ENCODE measurements at places on chromosomes 6 and 20.
A peak's percentile ranks its signal among the peaks of the same experiment; 100 is the strongest.

DNA sequence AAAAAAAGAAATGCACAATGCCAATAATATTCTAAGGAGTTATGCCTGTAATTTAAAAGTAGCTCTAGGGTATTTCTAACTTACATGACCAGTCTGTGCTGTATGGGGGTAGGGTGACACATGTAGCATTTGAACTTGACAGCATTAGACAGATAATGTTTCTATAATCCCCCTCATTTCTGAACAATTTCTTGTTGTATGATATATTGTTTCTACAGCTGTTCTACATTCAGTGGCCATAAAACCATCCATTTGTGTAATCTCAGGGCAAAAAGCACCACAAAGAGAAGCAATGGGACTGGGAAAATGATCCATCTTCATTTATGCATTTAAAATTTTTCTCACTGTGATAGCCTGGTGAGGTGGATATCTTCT, 767.8 kb downstream of the TFAP2A start:
- DNase-seq, result no peak

- no peak for DNase-seq
Observed at GRCh38 chr6:121590438-121590837, 155.0 kb downstream of the GJA1 start.

- DNase-seq, result no peak
Observed at GRCh38 chr6:87504441-87504840, 31.7 kb downstream of the SLC35A1 start.

DNA sequence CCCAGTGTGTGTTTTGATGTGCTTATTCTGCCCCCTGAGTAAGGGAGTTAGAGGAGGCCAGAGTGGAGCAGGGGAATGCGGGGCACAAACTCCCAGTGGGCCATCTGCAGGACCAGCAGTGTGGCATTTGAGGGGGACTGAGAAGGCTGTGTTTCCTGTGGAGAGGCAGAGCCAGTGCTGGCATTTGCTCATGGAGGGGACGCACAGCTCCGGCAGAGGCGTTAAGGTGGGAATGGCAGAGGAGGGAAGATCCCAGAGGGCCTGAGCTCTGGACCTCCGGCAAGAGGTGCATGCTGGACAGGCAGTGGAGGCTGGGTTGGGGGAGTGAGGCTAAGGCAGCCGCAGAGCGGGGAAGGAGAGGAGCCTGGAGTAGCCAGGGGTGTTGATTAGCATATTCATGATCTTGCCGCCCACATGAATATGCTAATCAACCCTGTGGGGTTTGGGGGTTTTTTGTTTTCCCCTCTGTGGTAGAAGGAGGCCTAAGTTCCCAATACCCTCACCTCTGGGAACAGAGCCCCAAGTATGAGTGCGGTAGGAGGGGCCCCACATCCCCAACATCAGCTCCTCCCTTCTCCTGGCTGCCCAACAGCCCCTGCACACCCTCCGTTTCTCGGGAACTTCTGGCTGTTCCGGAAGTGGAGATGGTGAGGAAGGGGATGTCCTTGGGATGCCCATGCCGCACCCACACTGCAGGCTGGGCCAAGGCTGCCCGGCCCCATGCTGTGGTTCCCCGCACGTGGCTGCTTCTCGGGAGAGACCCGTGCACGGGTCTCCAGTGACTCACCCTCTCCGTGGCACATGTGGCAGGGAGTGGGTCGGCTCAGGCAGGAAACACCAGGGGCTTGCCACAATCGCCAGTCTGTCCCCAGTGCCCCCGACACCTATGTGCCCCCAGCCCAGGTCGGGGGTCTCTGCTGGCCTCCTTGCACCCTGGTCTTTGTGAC, 33.8 kb downstream of the DLGAP4 start:
- no peak for DNase-seq

- DNase-seq, result no peak
Observed at GRCh38 chr6:156046841-156047449, 591.3 kb upstream of the NOX3 start.

GRCh38 chr20:37308086-37309050, 18.9 kb downstream of the MANBAL start:
- DNase-seq, result no peak

DNA sequence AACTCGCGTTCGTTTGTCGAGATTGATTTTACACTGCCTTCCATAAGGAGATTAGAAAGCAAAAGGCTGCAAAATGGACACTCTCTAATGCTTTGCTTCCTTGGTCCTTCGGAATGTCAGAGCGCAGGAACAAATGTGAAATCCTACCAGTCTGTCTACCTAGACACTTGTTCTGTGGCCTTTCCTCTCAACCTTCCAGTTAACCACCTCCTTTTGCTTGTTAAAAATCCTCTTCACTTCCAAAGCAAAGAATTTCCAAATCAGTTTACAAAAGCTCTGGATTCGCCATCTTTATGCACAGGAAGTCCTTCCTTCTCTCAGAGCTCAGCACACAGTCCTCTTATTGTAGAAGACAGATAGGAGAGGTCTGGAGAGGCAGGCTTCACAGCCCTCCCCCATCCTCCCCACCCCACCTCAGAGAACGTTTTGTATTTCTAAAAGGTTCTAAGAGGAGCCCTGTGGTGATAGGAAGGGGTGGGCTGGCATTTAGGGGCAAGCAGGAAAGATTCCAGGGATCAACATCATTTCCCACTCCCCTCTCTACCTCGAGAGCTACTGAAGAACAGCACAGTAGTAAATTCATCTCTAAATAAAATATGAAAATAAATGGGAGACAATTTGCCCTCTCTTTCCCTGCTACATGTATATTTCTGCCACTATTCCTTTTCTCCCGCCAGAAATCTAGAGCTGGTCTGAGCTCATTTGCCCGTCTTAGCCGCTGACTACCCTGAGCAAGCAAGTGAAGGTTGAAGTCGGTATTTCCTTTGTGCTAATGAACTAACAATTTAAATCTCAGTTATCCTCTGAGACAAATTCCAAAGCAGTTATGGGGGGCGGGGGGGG, 18.9 kb downstream of the TFAP2A start:
- no peak for DNase-seq

DNA sequence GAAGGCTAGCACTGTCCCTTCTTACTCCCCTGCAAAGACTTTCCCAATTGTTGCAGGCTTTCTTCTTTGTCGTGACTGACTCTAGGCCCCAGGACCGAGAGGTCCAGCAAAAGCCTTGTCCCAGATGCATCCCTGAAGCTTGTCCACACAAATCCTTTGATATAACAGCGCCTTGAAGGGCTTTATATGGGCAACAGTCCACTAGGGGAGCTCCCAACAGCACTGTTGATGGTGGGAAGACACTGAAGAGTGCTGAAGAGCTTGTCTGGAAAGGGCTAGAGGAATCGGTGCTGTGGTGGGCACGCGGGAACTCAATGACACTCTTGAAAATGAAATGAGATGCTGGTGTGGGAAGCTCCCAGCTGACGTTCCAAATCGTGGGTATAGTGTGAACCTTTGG, 316.1 kb upstream of the CDH4 start:
- no peak for DNase-seq

- no peak for DNase-seq
Observed at GRCh38 chr6:90759664-90760063, 172.8 kb upstream of the MAP3K7 start.

DNA sequence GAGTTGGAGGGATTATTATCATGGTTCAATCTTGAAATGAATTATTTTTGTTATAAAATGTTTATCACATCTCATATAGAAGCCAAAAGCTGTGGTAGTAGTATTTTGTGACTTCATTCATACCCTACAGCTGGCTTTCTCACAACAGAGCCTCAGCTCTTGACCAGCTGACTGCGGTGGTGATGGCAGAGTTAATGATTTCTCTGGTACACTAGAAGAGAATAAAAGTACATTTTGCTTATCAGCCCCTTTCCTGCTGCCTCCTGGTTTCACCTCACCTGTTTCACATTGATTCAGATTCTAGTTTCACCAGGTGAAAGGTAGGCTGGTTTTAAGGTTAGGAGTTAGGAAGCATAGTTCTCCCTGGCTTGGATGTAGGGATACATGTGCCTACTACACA, 55.7 kb downstream of the AFG1L start:
- DNase-seq, result no peak

GRCh38 chr6:168121303-168121665, 42.3 kb upstream of the FRMD1 start:
- no peak for DNase-seq

DNA sequence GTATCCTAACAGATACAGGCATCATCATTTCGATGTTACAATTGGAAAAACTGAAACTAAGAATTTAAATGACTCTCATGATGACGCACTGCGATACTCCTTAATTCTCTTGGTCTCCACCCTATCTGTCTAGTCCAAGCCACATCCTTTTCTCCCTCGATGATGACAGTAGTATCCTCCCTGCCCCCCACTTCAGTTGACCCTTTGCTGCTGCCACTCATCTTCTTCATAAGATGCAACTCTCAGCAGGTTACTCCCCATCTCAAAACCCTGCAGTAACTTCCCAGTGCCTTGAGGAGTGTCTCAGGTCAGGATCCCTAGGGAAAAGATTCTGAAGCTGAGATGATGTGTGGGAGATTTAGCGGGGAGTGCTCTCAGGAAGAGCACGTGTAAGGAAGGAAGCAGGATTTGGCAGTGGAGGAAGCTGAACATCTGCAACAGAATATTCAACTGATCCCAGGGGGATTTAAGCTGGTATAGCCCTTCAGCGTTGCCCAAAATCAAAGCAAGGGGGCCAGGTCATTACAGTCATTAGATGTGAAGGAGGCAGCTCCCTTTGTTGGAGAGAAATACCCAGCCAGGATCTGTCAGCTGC, 16.1 kb downstream of the JPH2 start:
- no peak for DNase-seq

GRCh38 chr20:61974357-61974665, 91.4 kb downstream of the TAF4 start:
- DNase-seq, result no peak

- DNase-seq, result peak; percentile 31
Observed at GRCh38 chr6:14665827-14666724, 548.5 kb downstream of the CD83 start.
